ENCODE measurements at places on chromosomes 3 and 15.

- DNase-seq = no peak
These were observed 143.3 kb upstream of the WNT5A start for GRCh38 chr3:55630280-55630920.

DNA sequence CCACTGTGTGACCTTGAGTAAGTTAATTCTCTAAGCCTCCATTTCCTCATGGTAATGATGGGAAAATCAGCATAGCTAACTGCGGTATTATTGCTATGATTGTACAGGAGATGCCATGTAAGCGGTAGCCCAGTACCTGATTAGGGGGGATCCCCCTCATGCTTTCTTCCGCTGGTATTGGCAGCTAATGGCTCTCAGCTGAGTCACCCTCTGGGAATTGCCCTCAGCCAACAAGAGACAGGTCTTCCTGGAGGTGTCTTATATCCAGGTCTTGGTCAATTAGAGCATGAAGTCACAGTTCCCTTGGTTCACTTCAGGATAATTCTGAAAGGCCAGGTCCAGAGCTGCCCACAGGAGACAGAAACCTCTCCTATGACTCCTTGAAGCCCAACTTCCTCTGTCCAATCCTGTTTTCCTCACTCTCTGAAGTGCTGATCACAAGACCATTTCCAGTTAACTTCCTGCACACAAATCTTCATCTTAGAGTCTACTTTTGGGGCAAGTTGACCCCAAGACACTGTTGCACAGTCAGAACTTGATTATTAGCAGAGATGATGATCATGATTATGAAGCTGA lies 724.7 kb upstream of the ZNF385D start:
- DNase-seq = no peak

GRCh38 chr3:45664578-45664977 lies 24.6 kb upstream of the SACM1L start:
- DNase-seq = peak; percentile 54

GRCh38 chr3:13105181-13105895 lies 32.1 kb upstream of the IQSEC1 start:
- DNase-seq = no peak

DNA sequence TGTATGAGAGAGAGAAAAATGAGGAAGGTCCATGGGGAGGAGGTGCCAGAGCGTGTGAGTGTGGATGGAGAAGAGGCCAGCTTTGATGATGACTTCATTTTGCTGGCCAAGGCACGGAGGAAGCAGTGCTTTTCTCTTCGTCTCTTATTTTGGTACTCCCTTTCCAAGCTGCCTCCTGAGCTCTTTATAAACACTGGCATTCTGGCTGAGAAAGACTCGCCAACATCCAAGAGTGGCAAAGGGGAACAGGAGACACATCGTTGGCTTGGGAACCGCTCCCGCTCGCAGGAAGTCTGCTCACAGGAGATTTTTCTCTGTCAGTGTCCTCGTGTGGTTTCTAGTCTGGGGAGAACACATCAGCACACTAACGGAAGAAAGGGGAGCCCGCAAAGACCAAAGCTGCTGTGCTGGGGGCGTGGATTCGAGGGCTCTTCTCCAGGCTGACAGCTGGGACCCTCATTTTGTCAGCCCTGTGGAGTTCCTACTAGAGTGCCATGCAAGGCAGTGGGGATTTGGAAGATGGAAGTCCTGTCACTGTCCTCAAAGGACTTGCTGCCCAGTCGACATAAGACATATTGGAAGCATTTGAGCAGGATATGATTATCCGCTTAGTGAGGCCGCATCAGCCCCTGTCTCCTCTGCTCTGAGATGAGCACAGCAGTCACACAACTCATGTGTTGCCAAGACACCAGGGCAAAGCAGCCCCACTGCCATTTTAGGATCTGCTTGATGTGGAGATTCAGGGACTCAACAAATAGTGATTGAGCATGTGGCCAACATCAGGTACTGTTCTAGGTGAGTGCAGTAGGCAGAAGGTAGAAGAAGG lies 8.0 kb upstream of the SEMA4B start:
- no peak for DNase-seq

- DNase-seq = no peak
These were observed 41.8 kb downstream of the MUC20 start for GRCh38 chr3:195762611-195763010.

DNA sequence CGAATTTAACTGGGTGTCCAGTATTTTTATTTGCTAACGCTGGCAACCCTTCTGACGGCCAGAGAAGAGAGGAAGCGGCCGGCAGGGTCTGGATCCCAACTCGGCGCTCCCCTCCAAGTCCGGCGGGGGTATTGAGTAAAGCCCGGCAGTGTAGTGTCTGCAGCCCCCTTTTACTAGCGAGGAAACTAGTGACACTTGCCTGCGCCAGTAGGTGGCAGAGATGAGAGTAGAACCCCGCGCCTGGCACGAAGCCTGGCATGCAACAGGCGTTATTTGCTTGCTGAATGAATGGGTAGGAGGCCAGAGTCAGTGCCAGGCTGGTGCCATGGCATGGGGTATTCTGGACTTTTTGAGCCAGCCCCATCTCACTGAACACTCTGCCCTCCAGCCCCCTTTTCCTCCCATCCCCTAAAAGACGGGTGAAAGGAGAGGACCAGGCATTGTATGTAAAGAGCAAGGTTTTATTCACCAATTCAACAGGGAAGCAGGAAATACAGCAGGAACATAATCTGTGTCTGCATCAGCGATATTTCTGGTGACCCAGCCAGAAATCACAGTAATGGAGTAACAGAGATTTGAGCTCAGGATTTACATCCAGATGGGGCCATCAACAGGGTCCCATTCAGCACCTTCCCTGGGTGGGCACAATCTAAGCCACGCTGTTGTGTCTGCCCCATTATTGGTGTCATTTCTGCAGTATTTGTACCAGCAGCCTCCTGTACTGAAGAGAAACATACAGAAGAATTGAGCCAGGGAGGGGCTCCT lies 788 bp upstream of the WDR73 start:
- peak; percentile 78 for DNase-seq

DNA sequence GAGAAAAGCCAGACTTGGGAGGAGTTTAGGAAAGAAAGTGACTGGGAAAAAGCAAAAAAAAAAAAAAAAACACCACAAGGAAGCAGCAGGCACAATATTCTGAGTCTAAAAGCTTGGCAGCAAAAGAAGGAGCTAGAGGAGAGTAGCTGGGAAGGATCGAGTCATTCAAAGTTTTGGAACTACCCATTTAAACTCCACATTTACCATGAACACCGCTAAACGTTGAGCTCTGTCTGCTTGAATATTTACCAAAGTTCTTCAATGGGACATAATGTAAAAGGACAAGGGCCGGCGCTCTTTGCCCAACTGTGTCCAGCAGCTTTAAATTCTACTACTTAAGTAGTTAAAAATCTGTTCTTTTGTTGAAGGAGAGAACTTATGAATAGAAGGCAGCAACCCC lies 481.9 kb downstream of the FOXP1 start:
- DNase-seq = no peak

DNA sequence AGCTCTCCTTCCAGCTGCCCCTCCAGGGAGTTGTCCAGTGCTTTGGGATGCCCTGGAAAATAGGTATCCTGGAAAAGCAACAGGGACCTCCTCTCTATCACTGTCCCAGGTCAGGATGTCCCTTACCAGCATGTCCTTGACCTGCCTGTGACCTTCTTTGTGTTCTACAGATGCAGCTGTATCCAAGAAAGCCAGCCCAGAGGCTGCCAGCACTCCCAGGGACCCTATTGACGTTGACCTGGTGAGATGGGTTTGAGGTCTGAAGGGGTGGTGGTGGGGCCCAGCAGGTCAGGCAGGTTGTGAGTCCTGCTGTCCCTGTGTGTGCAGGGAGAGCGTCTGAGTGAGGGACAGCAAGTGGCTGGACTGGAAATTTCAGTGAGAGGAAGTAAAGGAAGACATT lies 30.2 kb downstream of the PML start:
- no peak for DNase-seq

DNA sequence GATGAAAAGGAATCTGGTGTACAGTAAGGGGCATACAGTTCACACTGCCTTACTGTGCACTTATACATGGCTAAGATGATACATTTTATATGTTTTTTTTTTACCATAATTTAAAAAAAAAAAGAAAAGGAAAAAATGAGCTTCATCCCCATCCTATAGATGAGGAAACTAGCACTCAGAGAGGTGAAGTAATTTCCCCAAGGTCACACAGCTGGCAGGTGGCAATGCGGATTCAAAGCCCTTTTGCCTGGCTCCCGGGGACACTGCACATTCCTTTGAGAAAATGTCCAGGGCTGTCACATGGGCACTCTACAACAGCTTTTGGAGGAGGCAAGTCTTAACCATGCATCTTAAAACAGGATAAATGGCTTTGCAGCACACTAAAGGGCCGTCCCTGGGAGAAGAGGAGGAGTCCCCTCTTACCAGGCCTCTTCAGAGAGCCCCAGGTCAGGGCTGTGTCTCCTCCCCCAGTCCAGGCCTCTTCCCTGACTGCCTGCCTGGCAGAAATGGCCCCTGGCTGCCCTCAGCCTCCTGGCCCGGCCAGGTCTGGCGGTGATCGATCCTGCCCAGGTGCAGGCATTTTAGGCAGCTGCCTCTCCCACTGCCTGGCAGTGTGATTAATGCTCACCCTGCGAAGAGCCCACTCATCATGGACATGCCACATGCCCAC lies 95.1 kb upstream of the LINGO1 start:
- no peak for DNase-seq

- DNase-seq = no peak
These were observed 103.8 kb upstream of the CHRM5 start for GRCh38 chr15:33864360-33865075.

DNA sequence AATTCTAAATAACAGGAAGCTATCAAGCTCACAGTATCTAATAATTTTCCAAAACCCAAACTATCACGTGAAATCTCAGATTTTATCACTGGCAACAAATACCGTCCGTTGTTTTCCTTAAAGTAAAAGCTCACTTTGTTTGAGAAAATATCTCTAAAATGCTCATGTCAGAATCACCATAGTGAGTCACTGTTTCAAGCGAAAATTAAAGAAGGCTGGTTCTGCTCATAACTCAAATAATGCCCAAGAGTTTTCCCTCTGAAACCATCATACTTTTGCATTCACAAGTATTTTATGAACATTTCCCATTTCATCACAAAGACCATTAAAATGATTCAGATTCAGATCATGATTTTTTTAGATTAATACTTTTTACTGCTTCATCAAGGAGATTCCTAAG lies 50.6 kb downstream of the TBL1XR1 start:
- no peak for DNase-seq

DNA sequence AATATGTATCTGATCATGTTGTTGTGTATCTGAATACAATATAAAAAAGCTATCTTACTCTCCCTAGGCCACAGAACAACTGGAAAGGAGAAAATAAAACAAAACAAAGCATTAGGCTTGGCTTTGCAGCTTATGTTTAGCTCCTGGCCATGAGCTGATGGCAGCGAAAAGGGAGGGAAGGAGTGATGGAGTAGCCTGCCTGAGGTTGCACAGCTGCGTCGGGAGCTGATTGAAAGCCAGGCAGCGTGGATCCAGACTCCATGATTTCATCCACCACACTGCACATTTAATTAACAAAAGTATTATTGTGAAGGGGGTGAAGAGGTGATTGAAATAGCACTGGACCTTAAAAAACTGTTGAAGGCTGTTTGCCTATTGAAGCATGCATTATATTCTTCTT lies 212.2 kb downstream of the GABRG3 start:
- no peak for DNase-seq

- DNase-seq = no peak
These were observed 88.3 kb upstream of the PRR23C start for GRCh38 chr3:139132976-139133375.

- DNase-seq = no peak
These were observed 17.6 kb downstream of the CALML4 start for GRCh38 chr15:68187559-68187958.

- DNase-seq = peak; percentile 38
These were observed 260.4 kb upstream of the P2RY1 start for GRCh38 chr3:152574461-152575079.

DNA sequence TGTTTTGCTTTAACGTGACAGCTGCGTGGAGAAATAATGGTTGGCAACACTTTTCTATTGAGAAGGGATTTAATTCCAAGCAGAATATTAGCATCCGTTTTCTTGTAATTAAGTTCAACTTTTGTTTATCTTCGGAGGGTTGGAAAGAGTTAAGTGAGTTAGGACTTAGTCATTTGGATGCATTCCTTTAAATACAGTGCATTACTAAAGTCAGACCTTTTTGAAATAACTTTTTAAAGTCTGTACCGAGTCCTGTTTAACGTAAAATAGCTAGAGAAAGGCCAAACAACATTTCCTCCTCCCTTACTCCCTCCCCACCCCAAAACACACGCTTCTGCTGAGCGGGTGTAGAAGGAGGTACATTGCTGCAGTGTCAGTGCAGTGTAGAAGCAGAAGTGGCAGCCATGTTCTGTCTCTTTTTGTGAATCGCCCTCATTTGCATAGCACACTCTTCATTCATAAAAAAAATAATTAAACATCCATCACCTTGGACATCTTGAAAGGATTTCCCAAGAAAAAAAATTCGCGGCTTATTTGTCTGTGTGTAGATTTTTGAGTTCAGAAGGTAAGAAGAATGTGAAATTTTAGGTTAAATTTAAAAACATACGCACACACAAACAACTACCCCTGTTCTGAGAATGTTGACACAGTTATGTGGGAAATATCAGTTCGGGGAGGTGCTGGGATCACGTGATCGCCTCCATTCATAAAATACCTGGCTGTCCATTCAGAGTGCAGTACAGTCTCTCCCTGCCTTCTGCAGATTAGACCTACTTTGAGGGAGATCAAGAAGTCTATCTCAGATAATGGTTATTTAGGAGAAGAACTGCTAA lies 1.6 kb downstream of the SPRED1 start:
- DNase-seq = peak; percentile 60

GRCh38 chr3:55296030-55296429 lies 191.1 kb downstream of the WNT5A start:
- no peak for DNase-seq

DNA sequence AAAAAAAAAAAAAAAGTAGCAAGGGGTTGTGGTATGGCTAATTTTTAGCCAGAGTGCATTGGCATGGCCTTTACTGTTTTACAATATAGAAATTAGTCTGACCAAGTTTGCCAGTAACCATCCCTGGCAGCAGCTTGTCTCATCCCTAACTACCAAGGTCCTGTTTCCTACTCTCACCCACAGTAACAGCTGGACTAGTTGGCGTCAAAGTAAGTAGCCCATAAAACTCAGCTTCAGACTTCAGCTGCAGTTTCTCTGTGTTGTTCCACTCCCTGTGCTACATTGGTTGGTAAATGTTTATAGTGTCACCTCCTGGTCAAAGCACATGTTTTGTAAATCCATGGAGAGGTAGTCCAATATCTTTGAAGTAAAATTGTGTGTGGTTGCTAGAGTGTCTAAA lies 691.3 kb downstream of the ZPLD1 start:
- no peak for DNase-seq

DNA sequence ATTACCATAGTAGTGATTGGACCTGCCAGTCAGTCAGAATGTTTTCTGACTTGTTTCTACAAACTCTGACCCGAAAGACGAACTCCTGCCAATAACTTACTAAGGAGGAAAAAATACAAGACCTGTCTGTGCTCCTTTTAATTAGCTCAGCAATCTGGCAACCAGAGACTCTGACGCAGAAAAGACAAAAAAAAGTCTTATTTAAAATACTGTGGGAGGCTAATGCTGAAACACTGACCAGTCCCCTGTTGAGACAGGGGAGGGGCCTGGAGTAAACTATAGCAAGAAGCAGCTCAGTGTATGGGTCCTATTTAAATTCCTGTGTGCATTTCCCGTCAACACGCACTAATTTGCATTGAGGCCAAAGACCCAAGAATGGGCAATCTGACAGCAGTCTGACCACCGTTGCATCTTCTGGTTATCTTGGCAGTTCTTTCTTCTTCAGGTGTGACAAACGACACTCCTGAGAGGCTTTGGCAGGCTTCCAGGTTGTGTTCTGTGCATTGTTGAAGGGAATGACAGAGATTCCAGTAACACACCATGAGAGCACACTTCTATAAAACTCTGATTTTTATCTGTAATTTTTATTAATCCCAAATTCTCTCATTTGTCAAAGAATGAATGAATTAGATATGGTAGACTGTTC lies 1114.3 kb downstream of the IGSF11 start:
- no peak for DNase-seq

Data from germinal center (tissue), 1 donor.